ENCODE measurements at places on chromosomes 11 and 22.

GRCh38 chr11:132367293-132367692 lies 996.9 kb downstream of the NTM start:
- no peak for DNase-seq

DNA sequence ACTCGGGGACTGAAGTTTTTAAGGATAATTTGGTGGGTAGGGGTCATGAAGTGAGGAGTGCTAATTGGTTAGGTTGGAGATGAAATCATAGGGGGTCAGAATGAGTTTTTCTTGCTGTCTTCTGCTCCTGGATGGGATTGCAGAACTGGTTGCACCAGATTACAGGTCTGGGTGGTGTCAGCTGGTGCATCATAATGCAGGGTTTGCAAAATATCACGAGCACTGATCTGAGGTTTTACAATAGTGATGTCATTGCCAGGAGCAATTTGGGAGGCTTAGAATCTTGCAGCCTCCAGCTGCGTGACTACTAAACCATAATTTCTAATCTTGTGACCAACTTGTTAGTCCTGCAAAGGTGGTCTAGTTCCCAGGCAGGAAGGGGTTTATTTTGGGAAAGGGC lies 46.4 kb upstream of the CALCB start:
- DNase-seq, result no peak

GRCh38 chr22:40982482-40983385 lies 31.6 kb downstream of the RBX1 start:
- DNase-seq, result no peak

- no peak for DNase-seq
These were observed 96.1 kb downstream of the SHANK2 start for GRCh38 chr11:71156301-71156700.

DNA sequence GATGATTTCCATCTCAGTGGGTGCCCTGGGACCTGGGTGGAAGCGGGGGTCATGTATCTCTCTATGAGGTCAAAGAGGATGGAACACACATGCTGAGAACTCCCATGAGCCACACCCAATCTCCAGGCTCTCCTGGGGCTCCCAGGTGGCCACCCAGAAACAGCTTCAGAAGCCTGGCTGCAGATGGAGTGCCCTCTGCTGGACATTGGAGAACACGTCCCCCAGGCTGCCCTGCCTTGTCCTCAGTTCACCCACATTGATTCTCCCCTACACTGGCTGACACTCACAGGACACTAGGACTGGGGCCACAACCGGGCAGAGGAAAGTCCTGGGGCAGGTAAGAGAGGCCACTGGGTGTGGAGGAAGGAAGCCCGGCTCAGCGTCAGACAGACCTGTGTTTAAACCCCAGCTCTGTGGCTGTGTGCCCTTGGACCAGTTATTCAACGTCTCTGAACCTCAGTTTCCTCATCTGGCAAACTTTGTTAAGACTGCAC lies 4.5 kb upstream of the NOL12 start:
- peak; percentile 76 for DNase-seq

GRCh38 chr11:629237-629583 lies 2.2 kb upstream of the SCT start:
- no peak for DNase-seq

GRCh38 chr22:27851974-27852746 lies 50.6 kb upstream of the MN1 start:
- no peak for DNase-seq

GRCh38 chr22:28674121-28674563 lies 5.5 kb downstream of the TTC28 start:
- DNase-seq, result peak; percentile 71

- DNase-seq, result no peak
These were observed 22.9 kb downstream of the MORC2 start for GRCh38 chr22:30945653-30946052.

DNA sequence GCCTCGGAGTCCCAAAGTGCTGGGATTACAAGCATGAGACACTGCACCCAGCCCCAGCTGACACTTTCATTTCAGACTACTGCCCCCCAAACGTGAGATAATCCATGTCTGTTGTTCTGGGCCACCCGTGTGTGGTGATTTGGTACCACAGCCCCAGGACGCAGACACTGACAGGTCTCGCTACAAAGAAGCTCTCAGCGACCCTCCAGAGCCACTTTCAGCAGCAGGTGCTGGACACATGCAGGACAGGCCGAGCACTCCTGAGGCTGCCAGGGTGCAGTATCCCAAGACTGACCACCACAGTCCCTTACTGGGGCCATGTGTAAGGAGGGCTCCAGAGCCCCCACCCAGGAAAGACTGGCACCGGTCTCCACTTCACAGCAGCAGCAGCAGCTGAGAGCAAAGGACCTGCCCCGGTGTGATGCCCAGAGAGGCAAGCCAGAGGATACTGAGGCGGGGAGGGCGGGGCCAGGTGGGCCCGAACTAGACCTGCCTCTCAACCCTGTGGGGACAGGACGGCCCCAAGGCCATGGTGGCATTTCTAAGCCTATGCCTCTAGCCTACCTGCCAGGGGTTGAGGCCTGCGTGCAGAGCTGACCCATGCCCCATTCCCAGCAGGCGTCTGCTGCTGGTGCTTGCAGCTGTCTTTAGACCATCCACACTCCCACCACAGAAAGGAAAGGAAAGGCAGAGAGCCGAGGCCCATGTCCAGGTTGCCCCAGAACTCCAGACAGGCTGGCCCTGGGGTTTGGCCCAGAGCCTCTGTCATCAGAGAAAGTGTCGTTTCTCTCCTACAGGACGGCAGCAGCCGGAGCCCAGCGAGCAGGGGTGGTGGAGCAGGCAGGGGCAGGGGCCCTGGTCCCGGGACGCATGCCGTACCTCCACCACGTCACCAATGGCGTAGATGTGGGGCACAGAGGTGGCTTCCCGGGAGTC lies 28.0 kb upstream of the GNB1L start:
- no peak for DNase-seq

- DNase-seq, result no peak
These were observed 37.6 kb downstream of the PITPNB start for GRCh38 chr22:27881421-27881820.

DNA sequence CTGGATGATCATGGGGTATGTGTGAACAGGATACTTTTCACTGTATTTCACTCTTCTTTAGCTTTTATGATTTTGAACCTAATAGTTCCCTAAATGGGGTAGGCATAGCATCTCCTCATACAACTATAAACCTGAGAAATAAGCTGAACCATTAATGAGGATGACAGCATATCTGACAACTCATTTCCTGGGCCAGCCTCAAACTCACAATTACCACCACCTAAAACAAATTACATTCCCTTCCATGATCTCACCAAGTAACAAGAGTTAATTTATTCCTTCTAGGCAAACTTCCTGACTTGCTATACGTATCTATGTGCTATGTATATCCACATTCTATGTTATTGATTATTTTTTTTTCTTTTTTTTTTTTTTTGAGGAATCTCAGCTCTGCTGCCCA lies 23.0 kb downstream of the SIK3 start:
- DNase-seq, result no peak

DNA sequence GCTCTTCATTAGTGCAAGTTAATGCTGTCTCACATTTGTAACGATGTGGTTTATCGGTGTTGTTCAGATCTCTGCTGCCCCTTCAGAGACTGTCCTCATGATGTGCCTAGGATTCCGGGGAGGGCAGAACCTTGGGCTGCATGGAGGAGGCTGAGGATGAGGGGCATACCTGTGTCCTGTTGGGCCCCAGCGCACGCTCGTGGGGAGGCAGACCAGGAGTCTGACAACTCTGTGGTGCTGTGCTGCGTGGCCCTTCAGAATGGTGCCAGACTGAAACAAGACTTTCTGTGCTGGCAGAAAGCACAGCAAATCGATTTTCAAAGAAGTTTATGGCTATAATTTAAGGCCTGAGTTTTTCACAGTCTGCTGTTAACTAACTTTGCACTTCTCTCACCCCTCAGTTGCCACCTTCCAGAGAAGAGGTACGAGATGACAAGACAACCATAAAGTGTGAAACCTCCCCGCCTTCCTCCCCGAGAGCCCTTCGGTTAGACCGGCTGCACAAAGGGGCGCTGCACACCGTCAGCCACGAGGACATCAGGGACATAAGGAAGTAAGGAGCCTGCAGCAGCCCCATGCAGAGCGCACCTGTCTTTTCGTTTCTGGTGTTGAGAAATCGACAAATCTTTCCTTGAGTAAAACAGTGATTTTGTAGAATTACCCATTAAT lies 44.3 kb upstream of the CTTN start:
- DNase-seq, result no peak

DNA sequence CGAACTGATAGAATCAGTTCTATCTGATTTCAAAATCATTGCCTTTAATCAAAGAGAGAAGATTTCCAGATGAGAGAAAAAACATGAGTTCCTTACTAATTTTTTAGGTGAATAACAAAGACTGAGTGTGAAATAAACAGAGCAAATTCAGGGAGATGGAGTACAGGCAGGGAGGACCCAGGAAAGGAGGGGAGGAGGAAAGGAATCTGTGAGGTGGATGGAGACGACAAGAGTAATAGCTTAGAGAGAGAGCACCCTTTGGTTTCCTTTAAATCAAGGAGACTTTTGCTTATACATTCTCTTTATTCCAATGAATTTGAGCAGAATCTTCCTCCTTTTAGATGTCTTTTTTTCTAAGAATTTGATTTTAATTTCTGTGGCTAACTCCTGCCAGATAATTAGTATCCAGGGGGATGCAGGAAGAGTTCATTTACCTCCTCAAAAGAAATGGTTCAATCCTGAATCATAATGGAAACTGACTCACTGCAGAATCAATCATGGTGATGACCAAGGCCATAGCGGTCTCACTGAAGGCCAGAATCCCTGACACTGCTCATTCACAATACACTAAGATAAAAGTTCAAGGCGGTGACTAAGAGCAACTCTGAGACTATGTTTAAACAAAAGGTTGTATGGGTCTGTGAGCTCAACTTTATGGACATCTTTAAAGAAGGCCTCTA lies 234.0 kb upstream of the ZC3H12C start:
- DNase-seq, result no peak

- no peak for DNase-seq
These were observed 38.5 kb downstream of the TTC17 start for GRCh38 chr11:43397251-43397650.

DNA sequence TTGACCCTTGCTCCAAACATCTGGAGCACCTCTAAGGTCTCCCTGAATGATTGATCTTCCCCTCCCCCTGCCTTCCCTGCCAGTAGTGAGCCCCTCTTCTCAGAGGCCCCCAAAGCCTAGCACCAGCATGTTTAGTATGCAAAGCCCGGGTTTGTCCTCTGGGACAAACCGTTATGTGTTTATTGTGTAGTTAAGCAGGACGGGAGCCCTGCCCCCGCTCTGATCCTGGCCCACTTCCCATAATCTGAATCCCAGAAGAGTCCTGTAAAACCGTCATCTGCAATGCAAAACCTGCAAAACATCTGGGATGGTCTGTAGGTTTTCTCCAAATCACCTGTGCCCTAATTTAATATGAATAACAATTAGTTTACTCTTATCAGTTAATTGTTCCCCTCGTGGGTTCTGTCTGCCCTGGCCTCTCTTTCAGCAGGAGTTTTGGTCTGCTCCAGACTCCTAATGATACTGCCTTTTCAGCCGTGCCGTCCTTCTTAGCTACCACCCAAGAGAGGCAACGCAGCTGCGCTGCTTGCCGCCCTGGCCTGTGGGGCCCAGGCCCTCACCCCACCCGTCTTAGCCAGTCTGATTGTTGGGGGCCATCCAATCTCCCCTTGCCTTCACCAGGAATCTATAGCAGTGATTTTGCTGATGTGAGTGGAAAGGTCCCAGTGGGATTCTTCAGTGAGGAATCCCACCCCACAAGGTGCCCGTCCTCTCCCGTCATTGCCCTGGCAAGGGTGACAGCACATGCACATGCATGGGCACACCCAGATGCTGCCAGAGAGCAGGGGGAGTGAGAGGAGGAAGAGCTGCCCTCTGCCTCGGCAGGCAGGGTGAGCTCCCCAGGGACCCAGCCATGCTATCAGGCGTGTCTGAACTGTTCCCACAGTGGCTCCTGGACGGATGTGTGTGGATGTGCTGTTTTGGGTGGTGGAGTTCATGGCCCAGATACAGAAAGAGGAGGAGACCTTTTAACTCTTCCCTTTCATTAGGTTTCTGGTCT lies 3.0 kb upstream of the B3GAT1 start:
- no peak for DNase-seq

Measured in CD4-positive, alpha-beta T cell treated with Interleukin-1 beta for 1 hour (primary cell).